GM04504 (cell line): ENCODE measurements at places on chromosomes 16 and 17.

GRCh38 chr17:50547736-50548083, 736 bp downstream of the SPATA20 start:
- no peak for DNase-seq

DNA sequence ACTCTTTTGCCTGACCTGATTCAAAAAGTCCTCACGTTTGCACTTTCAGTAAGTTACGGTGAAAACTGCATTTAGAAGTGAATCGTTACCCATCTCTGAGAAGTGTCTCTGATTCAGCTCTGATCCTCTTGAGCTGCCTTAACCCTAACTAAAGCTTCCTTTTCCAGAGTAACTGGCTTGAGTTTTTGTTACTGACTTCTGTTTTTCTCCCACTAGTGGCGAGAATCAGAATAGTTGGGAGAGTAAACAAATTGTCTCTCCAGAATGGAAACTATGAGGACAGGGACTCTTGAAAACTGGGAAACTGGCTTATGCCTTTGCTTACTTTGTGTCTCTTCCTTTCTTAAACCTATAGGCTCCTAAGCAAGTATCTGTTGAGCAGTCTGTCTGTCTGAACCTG, 31.3 kb upstream of the KPNB1 start:
- no peak for DNase-seq

DNA sequence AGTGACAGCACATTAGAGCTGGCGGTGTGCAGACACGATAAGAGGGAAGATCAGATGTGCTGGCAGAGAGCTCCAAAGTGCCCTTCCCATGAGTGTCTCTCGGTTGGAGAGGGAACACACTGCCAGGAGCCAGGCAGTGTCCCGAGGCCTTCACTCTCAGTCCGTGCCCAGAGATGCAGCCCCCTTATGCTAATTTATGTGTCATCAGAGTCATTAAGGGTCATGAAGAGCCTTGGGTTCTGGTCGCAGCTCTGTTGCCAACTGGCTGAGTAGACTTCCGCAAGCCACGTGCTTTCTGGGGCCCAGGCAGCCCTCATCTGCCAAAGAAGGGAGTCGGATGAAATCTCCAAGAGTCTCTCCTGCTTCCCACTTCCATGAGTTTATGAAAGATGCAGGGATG, 232.5 kb downstream of the MSI2 start:
- no peak for DNase-seq

GRCh38 chr16:72202014-72202413, 30.1 kb upstream of the PMFBP1 start:
- no peak for DNase-seq

DNA sequence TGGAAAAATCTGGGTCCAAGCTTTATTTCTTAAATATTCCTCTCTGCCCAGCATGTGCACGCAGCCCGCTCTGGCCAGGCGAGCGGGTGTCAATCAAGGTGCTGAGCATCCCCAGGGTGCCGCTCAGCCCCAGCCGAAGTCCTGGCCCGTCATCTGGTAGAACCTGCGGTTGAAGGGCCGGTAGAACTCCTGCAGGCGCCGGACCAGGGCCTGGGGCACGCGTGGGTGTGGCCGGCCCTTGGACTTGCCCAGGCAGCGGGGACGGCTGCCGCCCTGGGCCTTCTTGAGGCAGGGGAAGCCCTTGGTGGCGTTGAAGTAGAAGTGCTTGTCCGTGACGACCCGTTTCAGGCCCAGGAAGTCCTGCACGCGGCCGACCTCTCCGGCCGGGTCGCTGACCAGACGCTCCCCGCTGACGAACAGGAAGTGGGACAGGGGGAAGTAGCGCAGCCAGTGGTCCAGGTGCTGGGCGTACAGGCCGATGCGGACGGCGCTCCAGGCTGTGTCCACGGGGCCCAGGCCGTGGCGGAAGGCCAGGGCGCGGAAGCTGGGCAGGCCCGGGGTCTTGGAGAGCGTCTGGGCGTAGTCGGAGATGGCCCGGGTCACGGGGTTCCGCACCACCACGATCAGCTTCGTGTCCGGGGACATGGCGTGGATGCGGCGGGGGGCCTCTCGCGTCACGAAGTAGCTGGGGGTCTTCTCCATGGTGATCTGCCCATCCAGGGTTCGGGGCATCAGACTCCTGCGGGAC, 6.6 kb downstream of the HS3ST6 start:
- DNase-seq: no peak

- DNase-seq: no peak
These were observed 19.4 kb upstream of the UBE2I start for GRCh38 chr16:1290063-1290501.

GRCh38 chr17:57832314-57833178, 17.3 kb downstream of the MRPS23 start:
- DNase-seq: no peak

GRCh38 chr17:57017625-57018024, 39.7 kb downstream of the SCPEP1 start:
- DNase-seq: no peak

GRCh38 chr17:30005709-30006320, 64.4 kb downstream of the EFCAB5 start:
- no peak for DNase-seq

GRCh38 chr17:82649501-82650261, 1.4 kb upstream of the WDR45B start:
- DNase-seq: no peak

- peak; percentile 82 for DNase-seq
These were observed 158.3 kb downstream of the RAB11FIP4 start for GRCh38 chr17:31549525-31550388.

DNA sequence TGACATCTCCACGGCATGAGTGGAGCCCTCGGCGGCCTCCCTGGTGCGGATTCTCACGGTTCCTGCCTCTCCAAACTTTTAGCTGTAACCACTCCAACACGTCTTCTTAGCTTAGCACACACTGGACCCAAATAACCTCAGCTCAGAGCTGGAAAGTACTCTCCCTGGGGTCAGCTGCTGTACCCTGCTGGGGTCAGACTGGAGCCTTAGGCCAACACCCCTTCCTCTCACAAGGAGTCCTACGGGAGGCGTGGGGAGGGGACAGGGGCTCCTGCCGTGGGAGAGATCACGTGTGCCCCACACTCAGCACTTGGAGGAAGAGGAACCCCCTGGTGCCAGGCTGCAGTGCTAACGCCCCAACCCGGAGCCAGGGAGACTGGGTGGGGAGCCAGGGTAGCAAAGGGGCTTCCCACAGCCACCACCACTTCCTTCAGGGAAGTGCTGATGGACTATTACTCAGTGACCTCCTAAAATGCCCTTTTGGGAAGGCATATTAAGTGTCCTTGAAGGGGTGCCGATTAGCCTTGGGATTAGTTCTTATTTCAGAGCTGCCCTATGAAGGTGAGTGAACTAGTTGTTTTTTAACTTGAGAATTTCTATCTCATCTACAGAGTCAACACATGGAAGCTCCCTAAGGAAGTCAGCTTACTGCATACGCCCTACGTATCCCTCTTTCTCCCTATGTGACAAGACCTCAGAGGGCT, 124.0 kb downstream of the HIC1 start:
- DNase-seq: no peak

- no peak for DNase-seq
These were observed 10.0 kb upstream of the CFDP1 start for GRCh38 chr16:75443298-75443697.

DNA sequence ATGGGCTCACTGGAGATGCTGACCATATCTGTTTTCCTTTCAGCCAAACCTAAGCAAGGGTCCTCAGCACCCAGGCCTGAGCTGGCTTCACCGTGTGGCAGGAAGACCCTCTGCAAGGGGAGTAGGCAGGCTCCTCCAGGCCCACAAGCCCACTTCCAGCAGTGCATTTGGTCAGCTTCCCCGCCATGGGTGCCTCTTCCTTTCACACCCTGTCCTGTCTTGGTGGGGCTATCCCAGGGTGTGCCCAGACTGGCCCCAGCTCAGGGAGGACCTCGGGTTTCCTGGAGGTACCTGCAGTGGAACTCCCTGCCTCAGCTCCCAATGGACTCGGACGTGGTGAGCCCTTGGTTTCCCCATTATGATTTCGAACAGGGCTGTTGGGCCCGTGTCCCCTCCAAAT, 12.7 kb upstream of the KRTAP17-1 start:
- DNase-seq: no peak

GRCh38 chr17:1724351-1724868, at the start of gene WDR81:
TSS of gene WDR81 (plus strand) at chr17:1724704. CDS start at chr17:1724960, 256 bp downstream.
- DNase-seq: peak; percentile 60

DNA sequence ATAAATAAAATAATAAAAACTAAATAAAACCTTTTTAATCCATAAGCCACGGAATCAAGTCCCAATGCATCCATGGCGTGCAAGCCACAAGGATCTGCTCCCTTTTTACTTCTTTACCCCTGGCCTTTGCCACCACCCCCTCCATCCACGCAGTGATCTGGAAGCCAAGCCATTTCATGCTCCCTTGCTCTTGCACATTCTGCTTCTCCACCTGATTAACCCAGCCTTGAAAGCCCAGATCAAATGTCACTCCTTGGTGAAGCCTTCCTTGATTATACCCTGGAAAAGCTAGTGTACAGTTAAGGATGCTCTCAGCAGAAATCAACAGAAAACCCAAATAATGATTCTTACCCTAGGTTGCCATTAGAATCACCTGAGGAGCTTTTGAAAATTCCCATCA, 9.9 kb downstream of the LRRC3C start:
- no peak for DNase-seq

GRCh38 chr17:44601539-44601938, 44.3 kb downstream of the FZD2 start:
- no peak for DNase-seq

DNA sequence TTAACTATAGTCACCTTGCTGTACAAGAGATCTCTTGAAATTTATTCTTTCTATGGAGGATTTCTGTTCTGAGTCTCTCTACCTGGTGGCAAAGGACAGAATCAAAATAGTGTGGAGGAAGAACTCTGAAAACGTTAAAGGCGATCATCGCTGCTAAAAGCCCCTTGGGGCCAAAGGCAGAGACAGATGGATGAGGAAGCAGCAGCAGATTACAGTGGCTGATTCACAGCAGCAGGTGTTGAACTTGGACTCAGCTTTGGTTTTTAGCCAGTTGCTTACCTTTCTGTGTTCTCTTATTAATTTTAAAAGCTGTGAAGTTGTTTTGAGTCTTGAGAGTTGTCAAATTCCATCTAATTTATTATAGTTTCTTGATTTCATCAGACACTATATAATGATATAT, 956.1 kb upstream of the GOT2 start:
- no peak for DNase-seq

GRCh38 chr17:74497471-74497870, 31.0 kb downstream of the CD300A start:
- DNase-seq: no peak

GRCh38 chr17:79431175-79431574, 179.7 kb downstream of the RBFOX3 start:
- DNase-seq: no peak

DNA sequence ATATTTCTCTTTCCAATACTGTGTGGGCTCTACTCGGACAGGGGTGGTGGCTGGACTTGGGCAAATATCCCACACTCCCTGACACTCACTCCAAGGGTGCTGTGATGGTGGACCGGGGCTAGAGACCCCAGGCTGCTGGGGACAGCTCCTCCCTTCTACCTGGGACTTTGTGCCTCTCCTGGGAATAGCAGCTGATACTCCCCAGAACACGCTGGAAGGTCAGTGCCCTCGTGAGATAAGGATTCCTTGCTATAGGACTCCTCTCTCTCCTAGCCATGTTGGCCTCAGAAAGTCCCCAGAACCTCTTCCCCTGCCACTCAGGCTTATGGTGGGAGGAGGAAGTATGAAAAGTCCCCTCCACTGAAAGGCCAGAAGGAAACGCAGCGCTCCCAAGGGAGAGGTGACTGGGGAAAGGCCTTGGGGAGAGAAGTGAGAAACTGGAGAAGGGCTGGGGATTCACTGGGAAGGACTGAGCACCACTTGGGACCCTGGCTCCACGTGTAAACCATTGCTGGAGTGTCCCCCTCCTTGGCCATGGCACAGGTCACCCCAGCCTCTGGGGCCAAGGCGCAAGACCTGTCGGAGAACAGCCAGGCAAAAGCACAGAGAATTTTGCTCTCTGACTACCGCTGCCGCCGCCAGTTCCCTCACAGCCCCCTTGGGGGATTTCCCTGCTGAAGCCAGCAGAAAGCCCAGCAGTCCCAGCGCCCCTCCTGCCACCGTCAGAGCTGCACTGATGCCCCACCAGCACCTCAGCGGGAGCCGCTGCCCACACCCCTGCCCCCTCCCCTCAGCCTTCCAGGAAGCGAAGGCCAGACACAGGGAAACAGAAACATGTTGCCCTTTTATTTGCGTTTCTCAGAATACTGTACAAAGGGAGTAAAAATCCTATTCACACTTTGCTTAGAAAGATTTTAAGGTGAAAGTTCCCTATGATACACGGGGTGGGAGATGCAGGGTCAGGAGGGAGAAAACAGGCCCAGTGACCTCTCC, 2.1 kb upstream of the GSDMB start:
- no peak for DNase-seq

DNA sequence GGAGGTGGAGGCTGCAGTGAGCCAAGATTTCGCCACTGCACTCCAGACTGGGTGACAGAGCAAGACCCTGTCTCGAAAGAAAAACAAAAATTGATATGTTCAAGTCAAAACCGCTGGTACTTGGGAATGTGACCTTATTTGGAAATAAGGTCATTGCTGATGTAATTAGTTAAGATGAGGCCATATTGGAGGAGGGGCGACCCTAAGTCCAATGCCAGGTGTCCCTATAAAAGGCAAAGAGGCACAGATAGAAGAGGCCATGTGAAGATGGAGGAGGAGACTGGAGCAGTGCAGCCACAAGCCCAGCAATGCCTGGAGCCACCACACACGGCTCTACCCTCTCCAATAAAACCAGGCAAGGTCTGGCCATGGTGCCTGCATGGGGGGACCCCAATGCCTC, 50.8 kb upstream of the JPH3 start:
- DNase-seq: no peak

DNA sequence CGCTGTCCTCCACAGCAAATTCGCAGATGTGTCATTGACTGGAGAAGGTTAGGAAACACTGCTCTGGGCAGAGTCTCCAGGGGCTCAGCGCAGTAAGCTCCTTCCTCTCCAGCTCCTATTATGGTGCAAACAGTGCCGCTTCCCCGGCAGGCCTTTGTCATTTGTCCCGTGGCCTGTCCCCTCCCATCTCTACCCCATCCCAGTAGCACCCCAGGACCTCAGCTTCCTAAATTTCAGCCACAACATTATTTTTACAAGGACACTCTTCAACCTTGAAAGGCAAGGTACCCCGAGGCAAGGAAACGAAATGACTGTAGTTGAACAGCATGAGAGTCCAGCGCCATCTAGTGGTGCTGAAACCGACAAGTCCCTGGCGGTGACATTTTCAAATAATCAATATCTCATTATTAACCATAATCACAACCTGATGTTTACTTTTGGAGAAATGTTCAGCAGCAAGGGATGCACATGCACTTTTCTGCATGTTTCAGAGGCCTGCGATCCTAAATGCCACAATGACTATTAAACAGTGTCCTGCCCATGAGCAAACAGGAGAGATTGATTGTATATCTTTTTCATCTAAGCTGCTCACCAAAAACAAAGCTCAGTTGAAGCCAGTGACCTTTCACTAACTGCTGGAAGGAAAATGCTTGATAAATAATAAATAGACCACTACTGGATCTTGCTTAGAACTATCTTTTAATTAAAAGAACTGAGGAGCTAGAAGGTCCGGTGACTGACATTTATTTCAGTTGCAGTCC, 16.5 kb downstream of the MRPS23 start:
- DNase-seq: peak; percentile 52

GRCh38 chr16:71172481-71173207, 57.9 kb downstream of the HYDIN start:
- no peak for DNase-seq

- DNase-seq: no peak
These were observed 258.2 kb downstream of the PARN start for GRCh38 chr16:14371778-14372431.
